ENCODE measurements at places on chromosomes 6 and 20.

DNA sequence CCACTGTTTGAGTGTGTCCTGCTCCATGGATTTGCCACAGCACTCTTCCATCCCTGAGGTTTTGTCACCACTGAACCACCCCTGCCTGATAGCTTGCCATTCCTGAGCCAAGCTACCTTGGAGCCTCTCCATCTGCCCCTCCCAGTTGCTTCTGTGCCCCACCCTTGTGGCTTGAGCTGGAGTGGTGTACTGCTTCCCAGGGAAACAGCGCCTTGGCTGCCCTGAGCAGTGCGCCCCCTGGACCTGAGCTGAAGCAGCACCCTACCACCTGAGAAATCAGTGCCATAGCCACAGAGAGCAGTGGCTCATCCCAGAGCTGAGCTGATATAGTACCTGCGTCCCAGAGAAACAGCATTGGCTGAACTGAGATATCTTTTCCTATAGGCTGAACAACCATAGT is 40.3 kb downstream of the IL22RA2 start:
- no peak for DNase-seq

- DNase-seq, result no peak
Measured at GRCh38 chr6:25232479-25232878, 46.7 kb upstream of the CARMIL1 start.

- DNase-seq, result no peak
Measured at GRCh38 chr20:52998268-52998667, 26.1 kb downstream of the TSHZ2 start.

- no peak for DNase-seq
Measured at GRCh38 chr6:89948876-89949275, 54.6 kb downstream of the GJA10 start.

DNA sequence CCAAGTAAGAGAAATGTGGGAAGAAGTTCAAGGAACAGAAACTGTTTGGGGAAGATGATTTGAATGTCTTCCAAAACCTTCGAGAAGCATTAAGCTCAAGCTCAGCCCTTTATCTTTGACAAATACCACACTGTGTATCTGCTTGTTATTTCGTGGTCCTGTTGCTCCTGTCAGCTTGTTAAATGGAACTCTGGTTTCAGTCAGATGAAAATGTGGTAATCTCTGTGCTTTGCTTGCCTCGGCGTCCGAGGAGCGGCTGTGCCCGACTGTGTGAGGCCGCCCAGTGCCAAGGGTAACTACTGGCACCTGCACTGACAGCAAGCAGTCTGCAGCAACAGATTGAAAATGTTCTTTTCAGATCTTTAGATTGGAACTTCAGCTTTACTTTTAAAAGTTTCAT is 577.9 kb upstream of the FLRT3 start:
- DNase-seq, result no peak

DNA sequence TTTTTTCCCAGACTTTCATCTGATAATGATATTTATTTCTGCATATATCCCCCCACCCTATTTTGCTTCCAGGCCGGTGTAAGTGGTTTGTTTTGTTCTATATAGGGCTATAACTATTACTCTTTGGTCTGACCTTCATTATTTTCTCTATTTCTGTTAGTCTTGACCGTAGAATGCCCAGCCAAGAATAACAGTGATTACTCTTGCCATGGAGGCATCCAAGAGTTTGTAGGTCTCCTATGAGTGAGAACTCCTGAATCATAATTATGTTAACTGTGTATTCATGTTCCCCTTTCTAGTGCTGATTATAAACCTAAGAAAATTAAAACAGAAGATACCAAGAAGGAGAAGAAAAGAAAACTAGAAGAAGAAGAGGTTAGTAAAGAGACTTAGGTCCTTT is 52.2 kb downstream of the TOP1 start:
- no peak for DNase-seq

- no peak for DNase-seq
Measured at GRCh38 chr6:130794738-130795137, 32.5 kb upstream of the SMLR1 start.

DNA sequence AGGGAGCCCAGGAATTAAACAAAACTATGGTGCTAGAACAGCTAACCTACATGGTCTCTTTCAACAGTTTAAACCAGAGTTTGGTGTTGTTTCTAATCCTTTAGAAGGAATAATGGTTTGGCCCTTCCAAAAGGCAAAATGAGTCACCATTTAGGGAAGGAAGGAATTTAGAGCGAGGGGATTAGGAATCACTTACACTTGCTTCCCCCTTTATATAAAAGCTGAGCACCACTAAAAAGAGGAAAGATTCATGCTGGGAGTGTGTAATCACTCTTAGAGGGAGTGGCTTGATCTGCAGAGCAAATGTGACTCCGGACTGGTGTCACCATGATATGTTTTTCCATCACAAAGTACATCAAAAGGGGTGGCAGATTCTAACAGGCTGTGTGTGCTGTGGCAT is 63.6 kb downstream of the F13A1 start:
- DNase-seq, result no peak

GRCh38 chr6:130434174-130434873 is 68.5 kb downstream of the TMEM200A start:
- no peak for DNase-seq

DNA sequence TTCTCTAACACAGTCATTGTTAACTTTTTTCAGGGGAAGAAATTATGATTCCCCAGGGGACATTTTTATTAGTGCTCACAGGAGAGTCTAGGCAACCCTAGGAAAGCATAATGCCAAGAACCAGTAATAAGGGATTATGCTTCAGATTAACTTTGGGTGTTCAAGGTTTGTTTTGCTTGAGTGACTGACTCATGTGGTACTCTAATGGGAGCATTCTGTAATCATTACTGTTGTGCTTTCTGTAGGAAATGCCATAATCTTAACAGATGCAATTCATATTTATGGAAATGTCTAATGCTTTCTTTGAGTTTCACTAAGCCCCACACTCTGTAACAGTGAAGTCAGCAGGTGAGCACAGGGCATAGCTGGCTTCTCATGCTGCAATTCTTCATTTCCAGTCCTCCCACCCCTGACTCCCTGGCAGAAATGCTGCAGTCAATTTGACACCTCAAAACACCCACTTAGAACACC is 263.4 kb upstream of the MAN1A1 start:
- DNase-seq, result no peak

GRCh38 chr6:7642791-7643190 is 52.8 kb downstream of the SNRNP48 start:
- no peak for DNase-seq

DNA sequence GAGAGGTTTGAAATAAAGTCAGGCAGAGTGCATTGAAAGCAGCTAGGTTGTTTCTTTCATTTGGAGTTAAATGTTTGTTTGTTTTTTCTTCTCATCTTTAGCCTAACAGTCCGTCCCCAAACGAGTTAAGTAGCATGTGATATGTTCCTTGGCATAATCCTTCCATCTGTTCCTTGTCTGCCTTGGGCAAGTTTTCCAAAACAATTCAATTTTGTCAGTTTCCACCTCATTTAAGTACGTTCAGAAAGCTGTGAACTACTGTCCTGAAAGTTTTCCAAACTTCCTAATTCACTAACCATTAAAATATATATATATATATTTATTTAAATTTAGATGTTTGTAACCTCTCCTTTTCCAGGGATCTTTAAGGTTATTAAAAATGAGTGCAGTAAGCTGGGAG is 61.8 kb upstream of the HDAC2 start:
- no peak for DNase-seq

- DNase-seq, result no peak
Measured at GRCh38 chr6:84260926-84261325, 33.5 kb upstream of the CEP162 start.

GRCh38 chr20:9360431-9360830 is 154.0 kb upstream of the LAMP5 start:
- DNase-seq, result no peak

DNA sequence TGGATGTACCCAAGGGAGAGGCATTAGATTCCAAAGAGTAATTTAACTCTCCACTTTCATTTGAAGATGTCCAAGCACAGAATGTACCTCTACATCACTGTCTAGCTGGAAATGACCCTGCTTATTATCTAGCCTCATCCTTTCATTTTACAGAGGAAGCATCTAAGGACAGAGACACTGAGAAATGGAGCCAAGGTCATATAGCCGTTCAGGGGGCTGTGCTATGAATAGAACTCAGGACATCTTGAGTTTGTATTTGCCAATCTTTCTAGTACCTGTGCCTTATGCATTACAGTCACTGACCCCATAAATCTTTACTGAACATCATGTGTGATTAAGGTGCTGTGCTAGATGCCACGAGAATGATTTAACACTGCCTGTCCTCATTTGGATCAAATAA is 138.2 kb upstream of the SPTLC3 start:
- DNase-seq, result no peak

DNA sequence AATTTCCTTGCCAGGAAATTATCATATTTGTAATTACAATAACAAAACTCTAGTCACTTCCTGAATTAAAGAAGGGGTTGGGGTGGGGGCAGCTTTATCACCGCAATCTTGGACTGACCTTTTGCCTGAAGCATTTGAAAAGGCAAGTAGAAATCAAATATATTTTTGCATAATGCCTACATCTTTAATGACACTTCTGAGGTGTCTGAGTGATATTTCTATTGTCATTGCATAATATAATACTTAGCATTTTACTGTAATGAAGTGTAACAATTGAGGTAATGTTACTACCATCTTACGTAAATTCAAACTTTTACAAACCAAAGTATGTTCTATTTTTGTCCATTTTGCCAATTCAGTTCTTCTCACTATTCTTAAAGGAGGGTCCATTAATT is 65.2 kb downstream of the SYNE1 start:
- no peak for DNase-seq
